ENCODE measurements at places on chromosomes 16 and 17.

DNA sequence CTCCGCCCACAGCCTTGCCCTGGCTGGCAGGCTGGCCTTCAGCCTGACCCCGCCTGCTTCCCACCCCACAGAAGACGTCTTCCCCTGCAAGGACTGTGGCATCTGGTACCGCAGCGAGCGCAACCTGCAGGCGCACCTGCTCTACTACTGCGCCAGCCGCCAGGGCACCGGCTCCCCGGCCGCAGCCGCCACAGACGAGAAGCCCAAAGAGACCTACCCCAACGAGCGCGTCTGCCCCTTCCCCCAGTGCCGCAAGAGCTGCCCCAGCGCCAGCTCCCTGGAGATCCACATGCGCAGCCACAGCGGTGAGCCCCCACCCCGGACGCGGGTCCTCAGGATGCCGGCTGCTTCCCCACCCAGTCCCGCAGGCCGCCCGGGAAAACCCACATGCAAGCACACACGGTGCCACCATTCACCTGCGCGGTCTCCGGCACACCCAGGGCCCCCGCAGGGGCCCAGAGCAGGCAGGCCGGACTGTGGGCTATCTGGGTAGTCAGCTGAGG is 38.2 kb upstream of the ZC3H18 start:
- DNase-seq: no peak

DNA sequence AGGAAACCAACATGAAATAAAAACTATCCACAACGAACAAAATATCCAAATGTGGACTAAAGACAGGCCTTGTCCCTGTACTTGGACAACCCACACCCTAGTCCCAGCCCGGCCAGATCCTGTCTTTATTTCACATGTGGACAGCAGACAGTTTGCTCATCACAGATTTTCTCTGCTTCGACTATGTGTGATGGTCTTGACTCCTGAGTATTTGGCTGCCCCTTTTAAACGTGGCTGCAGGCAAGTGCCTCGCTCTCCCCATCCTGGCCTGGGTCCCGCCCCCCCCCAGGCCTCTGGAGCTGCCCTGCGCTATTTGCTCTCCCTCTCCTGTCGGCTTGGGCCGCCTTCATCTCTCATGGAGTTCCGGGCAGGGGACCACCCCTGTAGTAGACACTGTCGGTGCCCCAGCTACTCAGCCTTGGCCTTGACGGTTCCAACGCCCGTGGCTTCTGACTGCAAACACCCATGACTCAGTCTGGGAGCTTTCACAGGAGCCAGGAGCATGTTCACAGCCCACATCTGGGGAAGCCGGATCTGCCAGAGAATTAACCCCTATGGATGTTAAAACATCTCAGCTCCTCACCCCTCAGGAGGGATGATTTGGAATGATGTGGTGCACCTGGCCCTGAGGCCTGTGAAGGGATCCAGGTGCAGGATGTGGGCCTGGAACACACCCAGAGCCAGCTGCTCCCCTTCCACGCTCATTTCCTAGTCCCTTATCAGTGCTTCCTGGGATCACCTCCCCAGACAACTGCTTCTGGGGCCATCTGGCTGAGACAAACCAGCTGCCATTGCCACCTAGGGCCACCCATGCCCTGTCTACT is 229.7 kb upstream of the RPL38 start:
- DNase-seq: no peak

DNA sequence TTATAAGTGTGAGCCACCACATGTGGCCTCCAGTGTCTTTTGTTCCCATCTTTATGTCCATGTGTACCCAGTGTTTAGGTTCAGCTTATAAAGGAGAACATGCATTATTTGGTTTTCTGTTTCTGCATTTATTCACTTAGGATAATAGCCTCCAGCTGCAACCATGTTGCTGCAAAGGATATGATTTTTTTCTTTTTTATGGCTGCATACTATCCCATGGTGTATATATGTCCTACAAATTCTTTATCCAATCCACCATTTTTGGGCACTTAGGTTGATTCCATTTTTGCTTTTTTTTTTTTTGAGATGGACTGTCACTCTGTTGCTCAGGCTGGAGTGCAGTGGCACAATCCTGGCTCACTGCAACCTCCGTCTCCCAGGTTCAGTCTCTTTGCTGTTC is 32.9 kb downstream of the ATAD5 start:
- DNase-seq: no peak

GRCh38 chr17:56917559-56918296 is 3.9 kb upstream of the TRIM25 start:
- no peak for DNase-seq

GRCh38 chr17:44408786-44409185 is 19.3 kb upstream of the ITGA2B start:
- DNase-seq: no peak

DNA sequence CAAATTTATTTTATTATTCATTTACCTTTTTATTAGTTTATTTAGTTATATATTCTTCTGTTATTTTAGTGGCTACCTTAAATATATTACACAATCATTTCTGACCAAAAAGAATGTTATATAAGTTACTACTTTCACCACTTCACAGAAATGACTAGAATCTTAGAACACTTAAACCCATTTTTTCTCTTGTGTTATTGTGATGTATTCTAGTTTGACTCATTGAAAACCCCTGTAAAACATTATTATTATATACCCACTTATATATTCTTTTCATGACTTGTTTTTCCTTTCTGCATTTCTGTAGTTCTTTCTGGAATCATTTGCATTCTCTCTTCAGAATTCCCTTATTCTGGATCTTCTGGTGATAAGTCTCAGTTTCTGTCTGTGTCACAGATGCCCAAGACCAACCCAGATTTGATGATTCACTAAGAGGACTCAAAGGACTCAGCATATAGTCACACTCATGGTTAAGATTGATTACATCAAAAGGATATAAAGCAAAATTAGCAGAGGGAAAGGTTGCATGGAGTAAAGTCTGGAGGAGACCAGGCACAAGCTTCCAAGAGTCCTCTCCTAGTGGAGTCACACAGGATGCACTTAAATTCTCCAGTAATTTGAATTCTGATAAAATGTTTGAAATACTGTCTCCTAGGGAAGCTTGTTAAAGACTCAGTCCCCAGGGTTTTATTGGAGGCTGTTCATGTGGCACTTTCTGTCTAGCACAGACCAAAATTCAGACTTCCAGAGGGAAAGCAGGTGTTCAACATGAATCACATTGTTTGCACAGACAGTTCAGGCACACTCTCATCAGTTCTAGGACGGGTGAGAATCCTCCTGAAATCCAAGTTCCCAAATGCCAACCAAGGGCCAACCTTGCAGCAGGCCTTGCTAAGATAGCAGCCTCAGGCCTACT is 7.7 kb downstream of the GINS3 start:
- DNase-seq: no peak

GRCh38 chr16:76527244-76527643 is 250.0 kb downstream of the CNTNAP4 start:
- DNase-seq: no peak

GRCh38 chr16:72838951-72839350 is 209.0 kb downstream of the ZFHX3 start:
- DNase-seq: no peak

DNA sequence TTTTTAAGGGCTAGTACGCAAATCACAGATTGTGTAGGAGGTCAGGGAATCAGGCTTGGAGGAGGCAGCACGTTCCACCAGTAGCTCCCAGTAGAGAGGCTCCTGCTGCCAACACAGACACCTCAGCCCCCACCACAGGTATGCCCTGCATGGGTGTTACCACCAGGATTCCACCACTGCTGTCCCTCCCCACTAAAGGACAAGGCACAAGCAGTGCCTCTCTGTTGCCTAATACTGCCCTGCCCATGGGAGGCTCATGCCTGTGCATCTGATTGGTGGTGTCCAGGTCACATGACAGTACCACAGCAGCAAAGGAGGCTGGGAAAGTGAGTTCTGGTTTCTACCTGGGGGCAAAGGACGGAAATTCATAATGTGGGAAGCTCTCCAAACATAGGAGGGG is 33.6 kb upstream of the CACNG4 start:
- no peak for DNase-seq

DNA sequence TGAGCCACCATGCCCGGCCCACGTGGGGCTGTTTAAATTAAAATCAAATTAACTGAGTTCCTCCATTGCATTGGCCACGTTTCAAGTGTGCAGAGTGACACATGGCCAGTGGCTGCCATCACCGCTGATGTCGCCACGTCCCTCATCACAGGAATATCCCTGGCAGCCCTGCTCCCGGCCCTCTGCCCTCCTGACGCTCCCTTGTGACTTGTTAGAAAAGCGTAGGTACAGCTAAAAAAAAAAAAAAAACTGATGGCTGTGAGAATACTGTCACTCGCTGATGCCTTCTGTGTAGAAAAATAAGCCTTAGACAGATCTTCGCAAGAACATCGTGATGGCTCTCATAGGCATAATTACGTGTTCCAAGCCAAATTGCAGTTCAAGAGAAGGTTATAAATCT is 21.7 kb downstream of the CARHSP1 start:
- no peak for DNase-seq

DNA sequence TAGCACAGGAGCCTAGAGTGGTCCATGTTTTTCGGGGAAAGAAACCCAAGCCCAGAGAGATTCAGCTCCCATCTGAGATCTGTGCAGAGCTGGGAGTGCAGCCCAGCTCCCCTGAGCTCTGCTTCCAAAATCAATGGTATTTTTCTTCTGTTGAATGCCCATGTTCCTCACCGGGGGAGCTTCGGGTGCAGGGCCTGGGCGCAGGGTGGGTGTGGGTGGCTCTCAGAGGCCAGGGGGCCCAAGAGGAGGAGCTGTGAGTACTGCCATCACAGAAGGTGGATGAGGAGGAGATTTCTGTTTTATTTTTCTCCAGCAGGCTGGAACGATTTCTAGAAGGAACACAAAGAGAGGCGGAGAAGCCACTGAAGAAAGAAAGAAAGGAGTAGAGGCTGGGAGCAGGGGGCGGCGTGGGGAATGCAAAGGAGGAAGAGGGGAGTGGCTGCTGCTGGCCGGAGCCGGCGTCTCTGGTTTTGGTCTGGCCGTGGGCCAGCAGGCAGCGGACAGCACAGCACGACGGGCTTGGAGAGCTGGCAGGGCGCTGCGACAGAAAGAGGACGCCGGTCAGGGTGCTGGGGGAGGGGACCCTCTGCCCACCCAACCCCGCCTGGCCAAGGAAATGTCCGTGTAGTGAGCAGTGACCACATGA is 76.2 kb upstream of the KSR1 start:
- DNase-seq: no peak

GRCh38 chr17:5563456-5563855 is 20.9 kb downstream of the NLRP1 start:
- DNase-seq: no peak

GRCh38 chr17:82316651-82317393 is 586 bp downstream of the CD7 start:
- no peak for DNase-seq

- DNase-seq: no peak
Observed at GRCh38 chr17:77746896-77747554, 211.5 kb upstream of the TNRC6C start.

- no peak for DNase-seq
Observed at GRCh38 chr16:85017151-85017550, 5.8 kb upstream of the ZDHHC7 start.

- DNase-seq: peak; percentile 37
Observed at GRCh38 chr17:58960068-58960467, 146.6 kb downstream of the TRIM37 start.

- no peak for DNase-seq
Observed at GRCh38 chr16:8996891-8997290, 33.2 kb upstream of the USP7 start.

DNA sequence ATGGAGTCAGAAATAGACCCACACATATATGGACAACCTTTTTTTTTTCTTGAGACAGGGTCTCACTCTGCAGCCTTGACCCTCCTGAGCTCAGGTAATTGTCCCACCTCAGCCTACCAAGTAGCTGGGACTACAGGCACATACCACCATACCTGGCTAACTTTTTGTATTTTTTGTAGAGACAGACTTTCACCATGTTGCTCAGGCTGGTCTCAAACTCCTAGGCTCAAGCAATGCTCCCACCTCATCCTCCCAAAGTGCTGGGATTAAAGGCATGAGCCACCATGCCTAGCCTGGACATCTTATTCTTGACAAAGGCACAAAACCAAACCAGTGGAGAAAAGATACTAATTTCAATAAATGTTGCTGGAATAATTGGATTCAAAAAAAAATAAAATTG is 14.7 kb upstream of the NACA2 start:
- DNase-seq: no peak

- no peak for DNase-seq
Observed at GRCh38 chr17:7842380-7843256, 8.6 kb downstream of the KDM6B start.

GRCh38 chr16:75341564-75342307 is 90.3 kb upstream of the BCAR1 start:
- no peak for DNase-seq

- DNase-seq: no peak
Observed at GRCh38 chr16:12111223-12111622, 134.7 kb downstream of the SNX29 start.

- DNase-seq: no peak
Observed at GRCh38 chr16:75501359-75501758, 6.1 kb upstream of the CHST6 start.

GRCh38 chr17:9684955-9685621 is 39.8 kb downstream of the USP43 start:
- DNase-seq: no peak

DNA sequence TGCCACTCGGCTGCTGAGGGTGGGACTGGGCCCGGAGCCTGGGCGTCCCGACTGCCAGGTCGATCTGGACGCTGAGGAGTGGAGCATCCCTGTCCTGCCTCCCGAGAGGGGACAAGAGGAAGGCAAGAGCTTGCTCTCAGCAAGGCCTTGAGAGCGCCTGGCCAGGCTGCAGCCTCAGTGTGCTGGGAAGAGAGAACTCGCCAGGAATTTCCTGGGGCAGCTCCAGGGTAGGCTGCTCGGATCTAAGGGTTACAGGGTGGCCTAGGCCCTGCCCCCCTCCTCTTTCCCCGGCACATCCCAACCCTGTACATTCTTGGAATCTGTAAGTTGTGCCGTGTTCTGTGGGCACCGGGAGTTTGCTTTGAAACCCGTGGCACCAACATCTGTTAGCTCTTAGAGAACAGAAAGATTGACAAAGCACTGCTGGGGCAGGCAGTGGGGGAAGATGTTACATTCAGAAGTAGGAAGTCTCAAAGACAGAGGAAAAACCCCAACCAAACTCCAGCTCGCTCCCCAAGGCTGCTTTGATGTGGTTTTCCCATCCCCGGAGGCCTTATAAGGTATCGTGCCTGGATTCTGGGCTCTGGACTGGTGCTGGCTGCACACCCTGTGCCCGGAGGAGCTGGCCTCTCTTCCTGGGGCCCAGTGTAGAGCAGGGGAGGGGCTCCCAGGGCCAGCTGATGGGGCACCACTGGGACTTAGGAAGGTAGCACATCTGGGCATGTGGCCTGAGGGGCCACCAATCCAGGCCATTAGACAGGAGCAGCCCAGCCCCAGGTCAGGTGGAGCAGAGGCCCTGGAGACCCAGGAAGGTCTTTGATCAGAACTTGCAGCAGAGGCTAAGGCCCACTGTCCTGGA is 55.2 kb downstream of the NKD1 start:
- no peak for DNase-seq
